ENCODE measurements at places on chromosomes 1 and 21.

- no peak for DNase-seq
Observed at GRCh38 chr1:221824025-221824424, 82.1 kb upstream of the DUSP10 start.

GRCh38 chr1:218965821-218966220 is 207.9 kb upstream of the LYPLAL1 start:
- DNase-seq, result no peak

GRCh38 chr1:109578947-109579443 is 30.6 kb downstream of the GNAI3 start:
- no peak for DNase-seq

- DNase-seq, result peak; percentile 94
Observed at GRCh38 chr1:185317886-185318310, 855 bp upstream of the IVNS1ABP start.

DNA sequence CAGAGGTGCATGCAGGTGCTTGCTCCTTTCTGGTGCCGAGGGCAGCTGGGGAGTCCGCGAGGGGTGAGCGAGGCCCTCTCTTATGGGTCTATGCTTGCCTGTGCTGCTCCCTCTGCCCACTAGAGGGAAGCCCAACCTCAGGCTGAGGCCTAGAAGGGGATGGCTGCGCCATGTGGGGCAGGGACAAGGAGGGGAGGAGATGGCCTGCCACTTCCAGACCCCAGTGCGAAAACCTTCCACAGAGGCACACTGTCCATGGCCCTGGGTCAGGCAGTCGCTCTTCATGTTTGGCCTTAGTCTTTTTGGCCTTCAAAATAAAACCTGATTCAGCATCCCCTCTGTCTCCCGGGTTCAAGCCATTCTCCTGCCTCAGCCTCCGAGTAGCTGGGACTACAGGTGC is 14.0 kb downstream of the RHBG start:
- peak; percentile 82 for DNase-seq

GRCh38 chr21:31335957-31336738 is 7.9 kb downstream of the TIAM1 start:
- no peak for DNase-seq

Data from RPMI8226 (cell line).